ENCODE measurements at places on chromosomes 12 and 14.

DNA sequence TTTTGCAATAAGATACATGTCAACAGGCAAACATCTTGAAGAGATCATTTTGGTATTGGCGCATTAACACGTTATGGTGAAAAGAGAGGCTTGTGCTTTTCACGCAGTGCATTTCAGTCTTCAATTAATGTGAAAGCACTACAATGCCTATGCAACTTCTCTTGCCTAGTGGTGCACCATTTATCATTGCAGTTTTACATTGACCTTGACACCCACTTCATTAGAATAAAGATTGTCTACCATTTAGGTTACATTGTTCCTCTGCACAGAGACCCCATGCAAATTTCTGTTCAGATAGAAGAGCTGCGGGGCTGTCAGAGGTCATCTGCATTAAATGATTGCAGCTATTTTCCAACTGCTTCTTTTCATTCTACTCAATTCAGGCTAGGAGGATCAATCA is 212.2 kb upstream of the NPAS3 start:
- no peak for DNase-seq

DNA sequence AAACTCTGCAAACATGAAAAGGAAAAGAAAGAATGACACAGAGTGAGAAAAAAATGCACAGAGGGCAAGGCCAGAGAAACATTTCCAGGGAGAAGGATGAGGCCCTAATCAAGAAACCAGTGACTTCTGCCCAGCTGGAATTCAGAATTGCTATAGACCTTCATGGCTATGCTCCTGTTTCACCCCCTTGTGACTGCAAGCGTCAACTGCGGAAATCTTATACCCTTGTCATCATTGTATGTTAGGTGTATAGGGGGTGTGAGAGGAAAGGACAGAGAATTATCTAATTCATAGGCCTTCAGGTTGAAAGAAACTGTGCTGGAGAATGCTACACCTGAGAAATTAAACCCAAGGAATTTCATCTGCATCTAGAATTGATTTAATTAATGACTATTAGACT is 117.5 kb downstream of the SLC25A21 start:
- no peak for DNase-seq

GRCh38 chr12:43736927-43737440 is 21.6 kb downstream of the PUS7L start:
- no peak for DNase-seq

DNA sequence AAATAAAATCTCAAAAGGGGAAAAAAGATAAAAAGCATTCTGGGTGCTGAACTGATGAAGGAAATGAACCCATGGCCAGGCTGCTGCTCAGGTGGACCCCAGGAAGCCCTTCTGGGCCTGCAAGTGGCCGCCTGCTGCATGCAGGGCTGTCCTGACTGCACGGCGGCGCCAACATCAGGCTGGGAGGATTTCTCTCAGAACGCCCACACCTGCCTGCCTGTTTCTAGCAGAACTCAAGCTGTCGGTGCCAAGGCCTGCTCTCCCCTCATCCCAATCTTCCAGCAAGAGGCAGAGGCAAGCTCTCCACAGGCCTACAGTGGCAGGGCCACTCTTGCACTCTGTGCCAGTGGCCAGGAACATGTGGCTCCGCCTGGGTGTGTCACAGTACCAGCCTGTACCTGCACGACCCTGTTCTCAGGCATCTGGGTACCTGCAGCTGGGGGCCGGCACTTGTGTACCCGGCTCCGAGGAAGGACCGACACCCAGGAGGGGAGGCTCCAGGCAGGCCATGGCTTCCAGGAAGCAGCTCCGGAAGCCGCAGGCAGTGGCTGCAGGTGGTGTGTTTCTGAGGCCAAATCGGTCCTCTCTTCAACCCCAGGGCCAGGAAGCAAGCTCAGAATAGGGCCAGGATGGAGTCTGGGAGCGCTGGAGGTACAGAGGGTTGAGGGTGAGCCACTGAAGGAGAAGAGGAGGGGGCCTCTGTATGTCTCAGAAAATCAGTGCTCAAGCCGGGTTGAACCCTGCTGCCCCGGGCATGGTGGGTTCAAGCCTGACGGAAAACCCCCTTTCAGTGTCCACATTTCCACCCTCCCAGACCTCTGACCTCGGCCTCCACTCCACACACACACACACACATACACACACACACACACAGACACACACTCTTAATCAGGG is 2.5 kb upstream of the INF2 start:
- no peak for DNase-seq

Measured in esophagus squamous epithelium (tissue), 5 donors.